ENCODE measurements at places on chromosomes 3 and 15.

GRCh38 chr15:66276546-66276945 lies 16.8 kb upstream of the DIS3L start:
- DNase-seq: no peak

DNA sequence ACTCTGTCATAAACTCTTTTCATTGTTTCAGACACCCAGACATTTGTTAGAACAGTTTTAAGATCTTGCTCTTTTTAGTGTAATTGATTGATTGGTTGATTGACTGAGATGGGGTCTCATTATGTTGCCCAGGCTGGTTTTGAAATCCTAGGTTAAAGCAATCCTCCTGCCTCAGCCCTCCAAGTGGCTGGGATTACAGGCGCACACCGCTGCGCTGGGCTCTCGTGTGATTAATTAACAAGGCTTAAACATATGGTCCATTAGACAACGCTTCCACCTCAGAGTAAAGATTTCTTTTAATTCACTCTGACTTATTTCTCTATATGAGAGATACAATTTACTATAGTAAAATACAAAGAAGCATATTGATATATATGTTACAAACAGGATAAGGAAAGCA lies 114.0 kb upstream of the C2CD4B start:
- no peak for DNase-seq

DNA sequence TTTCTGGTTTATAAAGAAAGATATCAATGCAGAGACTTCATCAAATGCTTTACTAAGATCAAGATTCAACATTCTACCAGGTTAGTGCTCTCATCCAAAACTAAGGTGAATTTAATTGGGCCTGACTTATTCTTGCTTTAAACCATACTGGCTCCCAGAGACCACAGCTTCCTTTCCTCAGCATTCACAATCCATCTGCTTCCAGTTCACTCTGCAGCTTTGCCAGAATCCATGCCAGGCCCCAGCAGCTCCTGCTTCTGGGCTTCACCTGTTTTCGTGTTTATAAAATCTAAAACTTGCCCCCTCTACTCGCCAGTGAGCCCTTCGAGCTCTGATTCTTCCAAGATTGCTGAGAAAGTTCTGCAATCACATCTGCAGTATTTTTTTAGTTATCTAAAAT lies 2.3 kb downstream of the CPB1 start:
- no peak for DNase-seq

GRCh38 chr3:73107676-73108187 lies 46.3 kb downstream of the EBLN2 start:
- DNase-seq: no peak

GRCh38 chr3:88150371-88150770 lies 612 bp downstream of the C3orf38 start:
- DNase-seq: no peak

- DNase-seq: no peak
Observed at GRCh38 chr15:41258750-41259471, 27.8 kb downstream of the CHP1 start.

- DNase-seq: no peak
Observed at GRCh38 chr15:55872471-55872870, 120.9 kb downstream of the NEDD4 start.

- peak; percentile 14 for DNase-seq
Observed at GRCh38 chr3:155744626-155745324, at the start of gene PLCH1. TSS of gene PLCH1 (minus strand) at chr3:155745071. CDS start at chr3:155704224, 40,847 bp downstream.

DNA sequence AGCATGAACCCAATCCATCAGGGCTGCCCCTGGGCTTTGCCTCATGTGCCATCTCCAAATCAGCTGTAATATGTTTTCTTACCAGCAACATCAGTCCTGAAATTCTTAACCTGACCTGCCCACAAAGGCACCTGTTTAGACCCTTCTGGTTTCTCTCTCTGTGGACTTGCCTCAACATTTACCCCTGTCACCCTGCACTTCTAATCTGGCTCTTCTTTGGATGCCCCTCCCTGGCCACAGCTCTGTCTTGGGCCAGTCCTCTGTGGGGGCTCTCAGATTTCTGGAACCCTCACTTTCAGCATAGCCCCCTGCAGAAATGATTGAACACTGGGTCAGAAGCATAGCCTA lies 168.7 kb upstream of the STAC start:
- no peak for DNase-seq

DNA sequence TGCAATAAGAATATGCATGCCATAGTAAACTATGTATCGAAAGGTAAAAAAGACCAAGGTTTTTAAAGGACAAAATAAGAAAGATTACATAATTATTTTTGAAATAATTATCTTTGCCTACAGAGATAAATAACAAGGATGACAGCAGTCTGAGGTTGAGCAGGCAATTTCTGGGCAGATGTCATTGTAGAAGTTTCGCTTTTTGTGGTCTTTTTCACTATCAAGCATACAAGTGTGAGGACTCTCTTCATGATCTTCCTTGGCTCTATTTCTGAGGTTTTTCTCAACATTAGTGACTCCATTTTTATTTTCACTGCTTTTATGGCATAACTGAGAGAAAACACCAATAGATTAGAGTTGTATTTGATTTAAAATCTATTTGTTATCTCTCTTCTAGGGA lies 1337.9 kb upstream of the EPHA6 start:
- DNase-seq: no peak

DNA sequence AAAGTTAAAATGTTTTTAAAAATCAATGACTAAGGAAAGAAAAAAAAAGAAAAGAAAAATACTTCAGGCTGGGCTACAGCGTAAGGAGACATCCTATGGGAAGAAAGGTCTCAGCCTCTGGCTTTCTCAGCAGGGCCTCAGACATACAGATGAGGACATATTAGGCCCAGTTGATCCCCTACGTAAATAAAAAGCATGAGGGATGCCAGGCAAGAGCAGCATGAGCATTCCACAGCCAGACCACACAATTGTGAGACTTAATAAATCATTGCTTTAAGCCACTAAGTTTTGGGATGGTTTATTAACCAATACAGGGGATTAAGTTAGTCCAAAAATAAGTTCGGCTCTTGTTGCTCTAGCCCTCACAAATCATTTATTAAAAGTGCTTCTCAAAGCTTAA lies 394.1 kb upstream of the NECTIN3 start:
- no peak for DNase-seq

DNA sequence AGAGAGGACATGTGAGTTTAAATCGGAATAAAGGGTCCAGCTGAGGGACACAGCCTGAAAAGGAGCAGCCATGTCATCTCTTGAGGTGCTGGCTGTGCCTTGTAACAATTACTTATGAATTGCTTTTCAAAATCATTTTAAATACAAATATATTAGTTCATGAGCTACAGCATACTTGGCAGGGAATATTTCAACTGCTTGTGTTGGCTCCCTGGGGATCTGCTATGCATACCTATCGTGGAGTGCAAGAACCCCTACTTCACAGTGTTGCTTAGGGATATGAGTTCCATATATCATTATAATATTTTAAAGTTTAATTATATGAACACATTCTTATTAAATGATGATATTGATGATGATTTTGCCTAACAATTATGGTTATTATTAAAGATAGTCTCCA lies 19.1 kb upstream of the P2RY14 start:
- DNase-seq: no peak

- no peak for DNase-seq
Observed at GRCh38 chr15:67852418-67852817, 12.6 kb upstream of the RNU6-1 start.

- no peak for DNase-seq
Observed at GRCh38 chr15:70922119-70922518, 29.5 kb downstream of the LRRC49 start.

DNA sequence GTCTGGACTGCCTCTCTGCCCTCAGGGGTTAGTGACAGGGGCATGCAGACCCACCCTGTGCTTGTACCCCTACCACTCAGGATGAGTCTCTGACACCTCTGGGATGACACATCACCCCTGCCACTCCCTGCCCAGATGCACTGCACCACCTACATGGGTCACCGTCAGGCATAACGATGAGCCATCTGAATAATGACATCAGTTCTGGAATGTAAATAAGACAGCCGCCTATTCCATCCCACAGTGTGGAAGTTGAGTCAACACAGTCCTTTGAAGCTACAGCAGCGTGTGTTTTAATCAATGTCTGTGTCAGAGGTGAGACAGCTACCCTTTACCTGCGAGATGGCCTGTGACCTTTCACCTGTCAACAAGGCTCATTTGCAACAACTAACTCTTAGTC lies 268.7 kb upstream of the ARRDC4 start:
- DNase-seq: no peak

DNA sequence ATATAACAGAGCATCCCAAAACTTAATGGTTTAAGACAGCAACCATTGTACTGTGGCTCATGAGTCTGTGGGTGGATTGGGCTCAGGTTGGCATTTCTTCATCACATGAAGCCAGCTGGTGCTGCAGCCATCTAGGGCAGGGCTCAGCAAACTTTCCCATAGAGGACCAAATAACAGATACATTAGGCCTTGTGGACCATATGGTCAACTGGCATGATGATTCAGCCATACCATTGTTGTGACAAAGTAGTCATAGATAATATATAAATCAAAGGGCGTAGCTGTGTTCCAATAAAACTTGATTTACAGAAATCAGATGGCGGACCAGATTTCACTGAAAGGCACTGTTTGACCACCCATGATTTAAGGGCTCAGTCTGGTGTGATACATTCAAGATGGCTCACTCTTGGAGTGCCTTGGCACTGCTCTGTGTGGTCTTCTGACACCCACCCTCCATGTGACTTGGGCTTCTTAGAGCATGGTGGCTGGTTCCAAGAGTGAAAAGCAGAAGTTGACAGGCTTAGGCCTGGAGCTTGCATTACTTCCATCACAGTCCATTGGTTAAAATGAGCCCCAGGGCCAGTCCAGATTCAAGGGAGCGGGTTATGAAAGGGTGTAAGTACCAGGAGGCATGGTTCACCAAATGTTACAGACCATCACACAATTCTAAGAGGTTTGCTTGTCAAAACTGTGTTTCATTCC lies 40.8 kb upstream of the BHLHE40 start:
- DNase-seq: no peak

GRCh38 chr3:112721231-112721630 lies 80.3 kb upstream of the CCDC80 start:
- no peak for DNase-seq

- DNase-seq: no peak
Observed at GRCh38 chr15:28184166-28184565, 85.1 kb upstream of the OCA2 start.

- no peak for DNase-seq
Observed at GRCh38 chr15:95853350-95853749, 477.1 kb upstream of the NR2F2 start.

DNA sequence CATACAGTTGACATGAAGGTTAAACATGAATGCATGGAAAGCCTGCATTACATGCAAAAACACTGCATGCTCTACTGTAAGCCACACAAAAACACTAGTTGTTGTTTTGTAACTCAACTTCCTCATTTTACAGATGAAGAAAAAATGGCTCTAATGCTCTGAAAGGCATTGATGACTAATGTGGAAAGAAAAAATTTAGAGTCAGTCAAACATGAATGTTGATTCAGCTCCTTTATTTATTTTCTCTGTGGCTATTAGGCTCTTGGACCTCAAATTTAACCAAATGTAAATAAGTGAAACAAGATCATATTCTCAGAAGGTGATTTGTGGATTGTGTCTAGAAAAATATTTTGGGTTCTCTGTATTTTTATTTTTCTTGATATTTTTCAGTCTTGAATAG lies 336.7 kb upstream of the ZNF717 start:
- no peak for DNase-seq

- no peak for DNase-seq
Observed at GRCh38 chr15:99951511-99951910, 218.3 kb upstream of the LYSMD4 start.

- DNase-seq: no peak
Observed at GRCh38 chr15:97944724-97945123, 15.8 kb upstream of the ARRDC4 start.

DNA sequence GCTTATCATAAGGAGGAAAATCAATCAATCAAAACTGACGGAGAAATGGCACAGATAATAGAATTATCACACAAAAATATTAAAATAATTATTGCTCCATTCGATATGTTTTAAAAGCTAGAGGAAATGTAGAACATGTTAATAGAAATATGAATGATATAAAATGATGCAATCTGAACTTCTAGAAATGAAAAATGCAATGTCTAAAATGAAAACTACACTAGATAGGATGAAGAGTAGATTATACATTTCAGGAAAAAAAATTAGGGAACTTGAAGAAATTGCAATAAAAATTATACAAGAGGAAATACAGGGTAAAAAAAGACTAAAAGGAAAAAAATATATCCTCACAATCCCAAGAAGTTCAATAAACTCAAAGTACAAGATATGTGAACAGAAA lies 80.2 kb upstream of the TP63 start:
- DNase-seq: no peak

GRCh38 chr15:84151205-84151931 lies 84.2 kb upstream of the GOLGA6L4 start:
- DNase-seq: no peak

- no peak for DNase-seq
Observed at GRCh38 chr3:169615833-169616232, 47.7 kb downstream of the MECOM start.

DNA sequence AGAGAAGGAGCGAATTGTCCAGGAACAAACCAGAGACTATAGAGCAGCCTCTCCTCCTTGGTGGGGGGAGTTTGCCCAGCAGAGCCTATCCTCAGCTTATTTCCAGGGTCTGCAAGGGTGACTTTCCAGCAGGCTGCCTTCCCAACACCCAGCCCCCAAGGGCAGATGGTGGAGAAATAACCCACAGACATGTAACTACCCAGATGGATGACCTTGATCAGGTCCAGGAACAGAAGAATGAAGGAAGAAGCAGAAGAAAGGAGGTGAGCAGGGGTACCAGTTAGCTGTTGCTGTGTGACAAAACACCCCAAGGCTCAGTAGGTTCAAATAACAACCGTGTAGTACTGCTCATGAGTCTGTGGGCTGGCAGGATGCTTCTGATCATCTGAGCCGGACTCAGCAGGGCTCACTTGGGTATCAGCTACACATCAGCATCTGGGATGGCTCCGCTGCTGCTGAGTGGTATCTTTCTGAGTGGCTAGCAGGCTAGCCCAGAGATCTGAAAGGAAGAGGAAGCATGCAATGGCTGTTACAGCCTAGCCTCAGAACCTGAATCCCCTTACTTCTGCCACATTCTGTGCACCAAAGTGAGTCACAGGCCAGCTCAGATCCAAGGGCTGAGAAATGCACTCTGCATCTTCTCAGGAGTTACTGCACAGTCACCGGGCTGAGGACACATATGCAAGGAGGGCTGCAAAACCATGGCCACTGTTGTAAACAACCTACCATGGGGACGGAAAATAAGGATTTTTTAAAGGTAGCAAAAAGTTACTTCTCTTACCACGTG lies 22.2 kb upstream of the TXNRD3 start:
- no peak for DNase-seq
